Breast epithelium (tissue), 4 donors: ENCODE measurements at places on chromosomes 13 and 19.

DNA sequence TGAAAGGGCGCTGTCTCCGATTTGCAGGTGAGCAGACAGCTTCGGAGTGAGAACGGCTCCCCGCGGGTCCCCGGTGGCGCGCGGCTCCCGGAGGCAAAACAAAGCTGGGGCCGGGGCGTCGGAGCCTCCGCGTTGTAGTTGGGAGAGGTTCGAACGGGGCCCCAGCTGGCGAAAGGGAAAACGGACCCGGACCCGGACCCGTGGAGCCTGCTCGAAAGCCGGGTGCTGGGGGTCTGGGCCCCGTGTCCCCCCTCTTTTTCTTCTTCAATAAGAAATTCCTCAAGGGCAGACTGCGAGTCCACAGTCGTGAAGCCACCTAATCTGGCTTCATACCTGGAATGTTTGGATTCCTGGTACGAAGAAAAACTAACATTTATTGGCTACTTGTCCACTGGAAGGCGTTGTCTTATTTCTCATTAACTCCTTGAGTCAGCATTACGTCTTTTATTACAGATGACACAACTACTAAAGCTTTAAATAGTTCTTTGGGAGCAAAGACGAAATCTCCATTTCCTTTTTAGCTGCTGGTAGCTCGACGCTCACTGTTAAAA is 632 bp upstream of the MTIF3 start:
- peak; percentile 58 for DNase-seq

DNA sequence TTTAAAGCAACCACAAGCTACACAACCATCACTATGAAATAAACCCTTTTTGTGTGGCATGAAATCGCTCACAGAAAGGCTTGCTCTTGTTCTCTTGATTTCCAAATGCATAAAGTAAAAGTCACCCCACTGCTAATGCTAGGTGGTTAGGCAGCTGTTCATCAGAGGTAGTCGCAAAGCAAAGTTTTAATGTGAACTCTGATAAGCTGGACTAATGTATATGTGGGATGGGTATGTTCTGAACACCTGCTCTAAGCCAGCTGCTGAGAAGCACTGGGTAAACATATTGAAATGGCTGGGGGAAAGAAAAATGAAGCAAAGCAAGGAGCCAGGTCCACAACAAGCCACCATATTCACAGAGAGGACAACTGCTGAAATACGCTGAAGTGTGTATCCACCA is 142.3 kb downstream of the KLF12 start:
- DNase-seq: no peak

DNA sequence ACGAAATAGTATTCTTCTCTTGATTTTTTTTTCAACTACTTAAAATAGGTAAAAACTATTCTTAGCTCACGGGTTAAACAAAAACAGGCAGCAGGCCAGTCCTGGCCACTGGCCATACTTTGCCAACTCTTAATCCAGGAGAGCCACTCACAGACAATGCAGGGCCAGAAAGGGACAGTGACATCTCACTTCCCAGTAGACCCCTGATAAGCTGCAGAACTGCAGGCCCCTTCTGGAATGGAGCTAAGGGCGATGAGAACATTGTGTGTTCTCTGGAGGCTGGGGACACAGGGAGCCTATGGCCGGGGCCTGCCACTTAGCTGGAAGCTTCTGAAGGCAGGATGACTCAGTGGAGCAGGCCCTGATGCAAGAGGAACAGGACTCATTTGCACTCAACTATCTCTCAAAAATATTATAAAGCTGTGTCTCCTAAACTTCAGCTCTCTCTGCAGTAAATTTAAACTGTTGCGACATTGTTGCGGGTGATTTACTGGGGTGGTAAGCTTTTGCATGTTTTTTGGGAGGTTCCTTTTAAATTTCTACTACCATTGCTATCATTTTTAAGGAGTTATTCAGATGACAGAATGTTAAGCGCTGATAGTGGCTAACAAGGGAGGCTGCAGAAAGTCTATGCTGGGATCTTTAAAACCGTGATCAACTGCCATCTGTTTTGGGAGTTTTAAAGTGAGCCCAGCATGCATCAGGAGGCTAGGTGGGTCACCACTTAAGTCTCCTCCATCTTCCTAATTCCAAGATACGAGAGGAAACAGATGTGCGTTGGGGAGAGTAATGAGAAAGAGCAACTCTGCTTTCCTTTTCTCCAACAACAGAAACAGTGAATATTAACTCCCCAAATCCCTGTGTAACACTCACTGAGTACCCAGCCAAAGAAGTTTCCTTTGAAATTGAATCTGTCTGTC is 33.2 kb upstream of the KATNAL1 start:
- no peak for DNase-seq

DNA sequence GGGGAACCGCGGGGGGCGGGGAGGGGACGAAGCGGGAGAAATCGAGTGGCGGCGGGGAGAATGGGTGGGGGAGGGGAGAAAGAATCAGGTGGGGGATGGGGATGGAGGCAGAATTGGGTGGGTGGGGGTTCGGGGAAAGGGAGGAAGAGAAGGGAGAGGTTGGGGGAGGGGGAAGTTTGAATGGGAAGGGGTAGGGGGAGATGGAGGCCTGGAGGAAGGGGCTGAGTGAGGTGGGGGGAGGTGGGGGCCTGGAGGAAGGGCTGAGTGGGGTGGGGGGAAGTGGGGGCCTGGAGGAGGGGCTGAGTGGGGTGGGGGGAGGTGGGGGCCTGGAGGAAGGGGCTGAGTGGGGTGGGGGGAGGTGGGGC is 403 bp upstream of the ADAMTS10 start:
- DNase-seq: no peak

- DNase-seq: no peak
Observed at GRCh38 chr13:42369071-42369797, 97.3 kb downstream of the AKAP11 start.

DNA sequence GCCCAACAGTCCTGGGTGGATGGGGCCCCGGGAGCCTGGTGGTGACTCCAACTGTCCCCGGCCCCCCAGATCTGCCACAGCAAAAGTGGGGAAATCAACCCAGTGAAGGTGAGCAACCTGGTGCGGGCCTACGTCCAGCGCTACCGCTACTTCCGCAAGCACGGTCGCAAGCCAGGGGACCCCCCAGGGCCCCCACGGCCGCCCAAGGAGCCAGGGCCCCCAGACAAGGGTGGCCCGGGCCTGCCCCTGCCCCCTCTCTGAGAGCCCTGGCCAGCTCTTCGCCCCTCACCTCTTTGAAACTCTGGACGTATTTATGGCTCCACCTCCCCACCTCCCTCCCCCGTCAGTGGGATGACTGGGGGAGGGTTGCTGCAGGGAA is 7.5 kb downstream of the IRF3 start:
- DNase-seq: no peak

DNA sequence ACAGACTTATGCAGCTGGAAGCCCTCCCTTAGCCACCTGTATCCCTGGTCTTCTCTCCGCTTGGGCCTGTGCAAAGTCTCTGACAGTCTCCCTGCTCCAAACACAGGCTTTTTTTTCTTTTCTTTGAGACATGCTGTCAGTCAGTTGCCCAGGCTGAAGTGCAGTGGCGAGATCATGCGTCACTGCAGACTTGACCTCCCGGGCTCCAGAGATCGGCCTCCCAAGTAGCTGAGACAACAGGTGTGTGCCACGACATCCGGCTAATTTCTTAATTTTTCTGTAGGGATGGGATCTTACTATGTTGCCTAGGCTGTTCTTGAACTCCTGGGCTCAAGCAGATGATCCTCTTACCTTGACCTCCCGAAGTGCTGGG is 1.6 kb downstream of the MZF1 start:
- peak; percentile 40 for DNase-seq

DNA sequence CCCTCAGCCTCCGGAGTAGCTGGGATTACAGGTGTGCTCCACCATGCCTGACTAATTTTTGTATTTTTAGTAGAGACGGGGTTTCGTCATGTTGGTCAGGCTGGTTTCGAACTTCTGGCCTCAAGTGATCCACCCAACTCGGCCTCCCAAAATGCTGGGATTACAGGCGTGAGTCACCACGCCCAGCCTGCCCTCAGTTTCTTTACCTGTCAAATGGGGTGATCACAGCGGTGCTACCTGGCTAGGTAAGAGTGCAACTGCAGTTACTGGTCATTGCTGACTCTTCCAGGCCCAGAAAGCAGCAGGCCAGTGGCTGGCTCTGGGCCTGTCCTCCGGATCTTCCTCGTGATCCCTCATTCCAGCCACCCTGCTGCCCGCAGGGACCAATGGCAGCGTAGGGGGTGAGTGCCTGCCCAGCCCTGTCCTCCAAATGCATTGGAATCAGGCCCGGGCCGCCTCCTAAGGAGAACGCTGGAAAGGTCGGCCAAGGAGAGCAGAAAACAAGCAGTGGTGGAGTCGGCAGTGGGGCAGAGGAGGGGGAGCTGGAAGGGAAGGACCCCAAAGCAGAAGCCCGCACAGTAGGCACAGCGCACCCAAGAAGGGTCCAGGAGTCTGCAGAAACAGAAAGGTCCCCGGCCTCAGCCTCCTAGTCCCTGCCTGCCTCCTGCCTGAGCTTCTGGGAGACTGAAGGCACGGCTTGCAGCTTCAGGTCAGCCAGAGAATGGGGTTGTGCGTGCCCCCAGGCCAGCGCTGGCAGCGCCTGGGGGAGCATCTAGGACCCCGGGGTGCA is 1.8 kb upstream of the SLC27A1 start:
- DNase-seq: peak; percentile 67

DNA sequence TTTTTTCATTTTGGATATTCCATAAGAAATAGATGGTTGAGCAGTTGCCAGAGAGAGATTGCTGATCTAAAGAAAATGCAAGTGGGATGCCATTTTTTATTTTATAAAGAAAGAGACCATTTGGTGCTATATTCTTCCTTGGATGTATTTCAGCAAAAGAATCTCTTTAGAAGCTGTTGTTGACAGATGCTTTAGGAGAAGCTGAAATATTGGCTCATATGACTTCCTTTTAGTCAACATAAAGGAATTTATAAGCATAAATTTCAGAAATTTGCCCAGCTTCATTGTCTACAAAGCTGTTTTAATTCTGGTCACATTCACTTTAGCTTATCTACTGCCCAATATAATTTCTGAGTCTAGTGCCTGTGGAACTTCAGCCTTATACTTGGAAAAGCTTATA is 36.9 kb downstream of the POLR1D start:
- DNase-seq: no peak

DNA sequence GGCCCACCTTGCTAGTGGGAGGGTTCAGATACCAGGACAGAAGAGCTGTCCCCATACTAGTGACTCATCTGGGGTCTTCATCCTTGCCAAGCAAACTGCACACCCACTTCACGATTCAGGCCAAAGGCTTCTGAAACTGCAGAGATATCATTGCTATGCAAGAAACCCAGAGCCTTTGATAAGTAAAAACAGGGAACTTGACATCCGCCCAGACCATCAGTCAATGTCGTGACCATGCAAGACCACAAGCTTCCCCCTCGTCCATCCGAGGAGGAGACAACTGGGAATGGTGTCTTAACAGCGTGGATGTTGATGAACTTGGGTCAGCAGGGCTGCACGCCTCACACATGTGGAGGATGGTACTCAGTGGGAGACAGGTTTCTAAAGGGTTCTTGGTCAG is 58.0 kb downstream of the ABCC4 start:
- DNase-seq: no peak

DNA sequence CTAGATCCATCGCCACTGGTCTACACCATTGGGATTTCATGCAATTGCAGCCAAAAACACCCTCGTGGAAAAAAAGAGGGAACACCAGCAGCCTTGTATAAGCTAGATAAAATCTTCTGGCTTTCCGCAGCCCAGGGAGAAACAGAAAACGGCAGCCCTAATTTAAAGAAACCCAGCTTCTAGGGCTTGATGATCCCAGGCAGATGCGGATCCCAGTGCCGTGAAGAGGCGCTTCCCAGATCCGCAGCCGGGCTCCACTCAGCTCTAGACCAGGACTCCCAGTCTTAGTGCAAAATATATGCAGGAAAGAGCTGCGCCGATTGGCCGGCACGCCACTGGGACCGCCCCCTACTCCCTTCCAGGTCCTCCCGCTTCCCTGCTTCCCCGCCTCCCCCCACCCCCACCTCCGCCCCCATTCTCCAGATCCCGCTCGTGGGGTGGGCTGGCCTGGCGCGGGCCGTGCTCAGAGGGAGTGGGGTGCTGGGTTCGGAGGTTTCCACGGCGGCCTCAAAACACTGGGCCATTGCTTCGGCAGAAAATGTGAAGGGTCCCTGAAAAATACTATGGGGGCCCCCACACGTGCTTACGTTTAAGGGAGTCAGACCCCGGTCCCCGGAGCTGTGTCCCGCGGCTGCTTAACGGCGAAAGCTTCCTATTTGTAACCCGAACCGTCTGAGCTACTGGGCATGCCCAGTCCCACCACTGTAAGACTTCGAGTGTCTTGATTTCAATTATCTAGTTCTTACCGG is 63.1 kb downstream of the SERP2 start:
- peak; percentile 97 for DNase-seq

DNA sequence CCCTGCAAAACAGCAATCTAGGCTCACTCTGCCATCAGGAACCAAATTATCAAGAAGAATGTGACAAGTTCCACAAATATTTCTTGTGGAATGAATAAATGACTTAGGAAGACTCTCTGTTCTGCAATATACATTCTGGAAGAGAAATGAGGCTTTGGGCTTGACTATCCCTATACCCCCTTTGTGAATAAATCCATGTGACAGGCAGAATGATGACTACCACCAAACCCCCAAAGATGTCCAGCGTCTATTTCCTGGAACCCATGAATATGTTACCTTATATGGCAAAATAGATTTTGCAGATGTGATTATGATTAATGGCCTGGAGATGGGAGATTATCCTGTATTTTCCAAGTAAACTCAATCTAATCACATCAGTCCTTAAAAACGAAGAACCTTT is 139.3 kb downstream of the ENOX1 start:
- no peak for DNase-seq

DNA sequence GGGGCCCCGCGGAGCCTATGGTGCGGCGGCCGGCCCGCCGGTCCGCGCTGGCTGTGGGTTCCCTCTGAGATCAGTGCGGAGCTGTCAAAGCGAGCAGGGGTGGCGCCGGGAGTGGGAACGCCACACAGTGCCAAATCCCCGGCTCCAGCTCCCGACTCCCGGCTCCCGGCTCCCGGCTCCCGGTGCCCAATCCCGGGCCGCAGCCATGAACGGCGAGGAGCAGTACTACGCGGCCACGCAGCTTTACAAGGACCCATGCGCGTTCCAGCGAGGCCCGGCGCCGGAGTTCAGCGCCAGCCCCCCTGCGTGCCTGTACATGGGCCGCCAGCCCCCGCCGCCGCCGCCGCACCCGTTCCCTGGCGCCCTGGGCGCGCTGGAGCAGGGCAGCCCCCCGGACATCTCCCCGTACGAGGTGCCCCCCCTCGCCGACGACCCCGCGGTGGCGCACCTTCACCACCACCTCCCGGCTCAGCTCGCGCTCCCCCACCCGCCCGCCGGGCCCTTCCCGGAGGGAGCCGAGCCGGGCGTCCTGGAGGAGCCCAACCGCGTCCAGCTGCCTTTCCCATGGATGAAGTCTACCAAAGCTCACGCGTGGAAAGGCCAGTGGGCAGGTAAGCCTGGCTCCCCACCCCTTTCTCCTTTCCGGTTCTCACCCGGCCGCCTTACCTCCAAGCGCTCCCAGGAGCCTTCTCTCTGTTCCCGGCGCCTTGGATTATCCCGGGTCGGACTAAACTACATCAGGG is at the start of gene PDX1:
Gene PDX1 (plus strand): TSS at position 67 of the 743 bp plus-strand sequence. CDS start 139 bp downstream, at position 206.
- no peak for DNase-seq
